Lower leg skin (tissue), 4 donors: ENCODE measurements at places on chromosomes 3 and 15. TPM values are rescaled to one million over a fixed set of nuclear protein-coding genes. Genes with fewer than 3 reads are reported as not detected.

GRCh38 chr3:105862217-105862616 is 6.6 kb downstream of the CBLB start:
- no peak for DNase-seq

DNA sequence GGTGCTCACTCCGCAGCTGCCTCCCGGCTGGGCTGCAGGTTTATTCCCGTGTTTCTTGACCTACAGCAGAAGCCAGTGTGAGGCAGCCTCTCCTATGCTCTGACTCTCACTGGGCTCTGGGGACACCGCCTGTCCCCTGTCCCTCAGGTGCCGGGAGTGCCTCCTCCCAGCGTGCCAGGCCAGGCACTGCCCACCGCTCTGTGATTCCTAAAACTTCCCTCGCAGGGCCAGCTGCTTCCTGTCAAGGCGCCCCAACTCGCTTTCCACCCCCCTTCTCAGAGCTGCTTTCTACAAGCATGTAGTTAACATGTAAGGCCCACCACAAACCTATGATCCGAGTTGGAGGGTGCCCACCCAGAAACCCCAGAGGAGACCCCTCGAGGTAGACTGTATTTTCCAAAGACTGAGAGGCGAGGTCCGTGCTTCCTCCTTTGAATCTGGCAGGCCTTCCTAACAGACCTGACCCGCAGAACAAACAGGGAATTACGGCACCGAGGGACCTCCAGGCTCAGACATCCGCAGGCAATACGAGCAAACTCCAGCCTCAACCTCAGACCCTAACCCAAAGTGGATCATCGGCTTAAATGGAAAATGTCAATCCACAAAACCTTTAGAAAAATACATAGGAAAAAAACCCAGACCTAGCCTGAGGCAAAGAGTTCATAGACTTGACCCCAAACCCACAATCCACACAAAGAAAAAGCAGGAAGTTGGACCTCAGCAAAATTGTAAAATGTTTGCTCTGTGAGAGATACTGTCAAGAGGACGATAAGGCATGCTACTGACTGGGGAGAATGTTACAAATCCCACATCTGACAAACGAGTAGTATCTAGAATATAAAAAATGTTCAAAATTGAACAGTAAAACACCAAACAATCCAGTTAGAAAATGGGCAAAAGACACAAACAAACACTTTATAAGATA is 121.3 kb upstream of the IQSEC1 start:
- DNase-seq = no peak

DNA sequence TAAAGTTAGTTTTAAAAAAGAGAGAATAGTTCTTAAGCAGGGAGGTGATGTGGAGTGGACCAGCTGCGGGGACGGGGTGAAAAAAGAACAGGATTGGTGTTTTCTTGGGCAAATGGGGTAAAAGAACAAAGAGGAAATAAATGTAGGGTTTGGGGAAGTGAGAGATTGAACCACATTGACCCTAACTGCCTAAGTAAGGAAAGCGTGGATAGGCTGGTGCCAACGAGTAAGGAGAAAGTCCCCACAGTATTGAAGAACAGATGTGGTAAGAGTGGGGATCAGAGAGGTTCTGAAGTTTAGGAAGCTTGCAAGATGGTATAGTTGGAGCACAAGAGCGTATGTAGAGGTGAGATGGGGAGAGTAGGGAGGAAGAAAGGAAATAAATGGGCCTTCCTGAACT is 17.0 kb downstream of the IREB2 start:
- DNase-seq = no peak

- no peak for DNase-seq
Observed at GRCh38 chr15:58401991-58402649, 29.7 kb upstream of the LIPC start.

DNA sequence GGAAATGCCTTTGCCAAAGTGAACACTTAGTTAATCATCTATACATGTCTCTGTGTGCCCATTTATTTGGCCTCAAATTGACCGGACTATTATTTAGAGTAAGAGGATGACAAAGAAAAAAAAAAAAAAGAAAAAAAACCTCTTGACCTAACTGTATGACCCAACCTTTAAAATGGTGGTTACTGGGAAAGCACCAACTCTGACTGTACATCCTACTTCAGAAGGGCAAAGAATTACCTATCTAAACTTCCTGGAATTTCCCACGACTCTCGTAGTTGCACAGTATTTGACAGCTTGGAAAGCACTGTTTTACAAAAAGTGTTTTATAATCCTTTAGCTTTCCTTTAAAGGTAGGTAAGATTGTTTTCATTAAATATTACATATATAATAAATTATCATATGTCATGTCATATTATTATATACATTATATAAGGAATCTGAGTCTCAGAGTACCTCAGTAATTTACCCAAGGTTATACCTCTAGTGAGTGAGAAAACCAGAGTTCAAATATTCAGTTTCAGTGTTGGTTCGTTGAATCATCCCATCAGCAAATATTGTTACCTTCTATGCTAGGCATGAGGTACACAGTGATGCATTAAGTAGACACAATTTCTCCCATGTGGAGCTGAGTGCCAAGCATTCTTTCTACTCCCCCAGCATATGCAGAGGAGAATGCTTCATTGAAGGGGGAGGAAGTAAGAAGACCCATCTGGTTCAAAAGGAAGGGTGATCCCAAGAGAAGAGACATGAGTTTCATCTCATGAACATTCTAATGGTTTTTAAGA is 5.0 kb downstream of the BCL2A1 start:
- DNase-seq = no peak

DNA sequence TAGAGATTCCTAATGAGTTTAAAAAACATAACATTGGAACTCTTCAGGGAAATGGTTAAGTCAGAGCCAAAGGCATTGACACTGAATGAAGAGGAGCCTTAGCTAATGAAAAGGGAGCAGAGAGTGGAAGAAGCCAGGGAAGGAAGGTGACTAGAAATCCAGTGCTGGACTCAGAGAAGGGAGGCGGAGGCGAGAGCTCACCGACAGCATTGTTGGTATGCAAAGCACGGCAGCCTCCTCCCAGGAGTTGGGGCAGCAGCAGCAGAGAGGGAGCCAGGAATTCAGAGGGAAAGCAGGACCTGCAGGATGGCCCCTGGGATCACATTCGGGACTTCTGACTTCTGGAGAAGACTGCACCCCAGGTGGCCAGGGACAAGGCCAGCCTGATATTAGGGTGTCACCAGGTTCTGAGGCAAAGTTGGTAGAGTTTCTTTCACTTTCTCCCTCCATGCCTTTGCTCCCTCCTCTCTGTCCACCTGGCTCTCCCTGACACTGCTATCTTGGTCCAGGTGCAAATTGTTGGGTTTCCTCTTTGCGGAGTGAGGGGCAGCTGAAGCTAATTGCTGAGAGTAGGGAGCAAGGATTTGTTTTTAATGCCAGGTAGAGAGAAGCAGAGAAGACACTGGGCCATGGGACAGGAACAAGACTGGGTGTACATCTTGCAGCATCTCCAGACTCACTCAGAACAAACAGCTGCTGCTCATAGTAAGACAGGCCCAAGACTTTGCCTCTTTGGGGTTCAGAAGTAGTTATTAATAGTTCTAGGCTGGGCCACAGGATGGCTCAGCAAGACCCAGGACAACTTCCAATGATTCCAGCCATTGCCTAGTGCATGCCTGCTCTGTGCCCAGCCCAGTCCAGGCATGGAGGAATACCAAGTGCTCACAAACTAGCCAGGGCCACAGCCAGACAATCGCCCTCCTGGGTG is 157.9 kb downstream of the TLE3 start:
- no peak for DNase-seq

DNA sequence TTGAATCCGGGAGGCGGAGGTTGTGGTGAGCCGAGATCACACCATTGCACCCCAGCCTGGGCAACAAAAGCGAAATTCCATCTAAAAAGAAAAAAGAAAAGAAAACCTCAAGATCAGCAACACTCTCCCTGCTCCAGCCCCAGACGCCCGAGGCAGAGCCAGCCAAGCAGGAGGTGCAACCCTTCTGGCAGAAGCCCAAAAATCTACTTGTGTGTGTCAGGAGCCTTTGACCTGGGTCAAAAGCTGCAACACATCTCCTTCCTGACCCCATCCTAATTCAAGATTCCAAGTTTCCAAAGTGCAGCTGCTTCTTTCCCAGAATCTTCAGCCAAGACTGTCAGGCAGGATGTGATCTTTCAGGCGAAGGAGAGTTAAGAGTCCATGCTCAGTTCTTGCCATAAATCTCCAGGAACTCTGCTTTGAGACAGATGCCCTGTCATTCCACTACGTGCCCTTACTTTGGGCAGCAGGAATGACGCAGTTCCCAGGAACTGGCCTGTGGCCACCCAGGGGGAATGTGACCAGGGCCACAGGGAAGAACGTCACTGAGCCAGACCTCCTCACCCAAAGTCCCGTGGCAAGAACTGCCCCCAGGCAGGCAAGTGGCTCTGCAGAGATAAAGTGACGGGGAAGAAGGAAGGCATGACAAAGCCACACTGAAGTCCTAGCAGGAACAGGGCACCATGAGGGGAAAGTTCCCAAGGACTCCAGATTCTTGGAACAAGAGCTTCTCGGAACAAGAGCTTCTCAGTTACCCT is 39.4 kb downstream of the SH3BP5 start:
- DNase-seq = no peak

DNA sequence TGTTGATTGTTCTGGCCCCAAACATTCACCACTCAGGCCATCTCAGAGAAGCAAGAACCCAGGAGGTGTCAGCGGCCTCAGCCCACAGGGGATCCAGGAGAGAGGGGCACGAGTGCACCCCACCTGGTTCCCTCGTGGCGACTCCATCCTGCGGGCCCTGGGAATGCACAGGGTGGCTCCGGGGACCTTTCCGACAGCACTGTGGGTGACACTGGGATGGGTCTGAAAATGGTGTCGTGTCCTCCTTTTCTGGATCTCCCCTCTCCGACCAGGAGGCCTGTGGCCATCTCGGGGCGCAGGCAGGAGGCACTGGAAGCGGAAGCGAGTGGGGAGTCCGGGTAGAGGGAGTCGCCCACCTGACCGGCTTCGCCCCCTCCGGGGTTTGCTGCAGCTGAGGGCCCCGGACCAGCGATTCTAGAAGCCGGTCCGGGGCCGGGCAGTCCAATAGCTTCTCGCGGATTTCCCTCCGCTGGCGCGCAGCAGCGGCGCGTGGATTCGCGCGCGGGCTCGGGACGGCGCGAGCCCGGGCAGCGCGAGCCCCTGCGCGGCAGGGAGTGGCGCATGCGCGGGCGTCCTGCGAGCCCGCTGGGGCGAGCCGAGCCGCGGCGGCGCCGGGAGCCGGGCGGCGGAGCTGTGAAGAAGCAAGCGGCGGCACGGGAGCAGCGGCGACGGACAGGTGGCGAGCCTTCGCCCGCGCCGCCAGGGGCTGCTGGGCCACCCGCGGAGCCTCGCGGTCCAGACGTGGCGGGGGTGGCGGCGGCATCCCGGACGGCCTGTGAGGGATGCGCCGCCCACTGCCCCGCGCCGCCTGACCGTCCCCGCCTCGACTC is at the start of gene DOCK3:
Gene DOCK3, plus strand, starts transcription at position 579 of the 830 bp plus-strand sequence. CDS start 337 bp downstream, outside the sequence.
- no peak for DNase-seq

Gene TRH
- not detected for total RNA-seq

Gene ZMYND10
- total RNA-seq = 0.42 TPM

DNA sequence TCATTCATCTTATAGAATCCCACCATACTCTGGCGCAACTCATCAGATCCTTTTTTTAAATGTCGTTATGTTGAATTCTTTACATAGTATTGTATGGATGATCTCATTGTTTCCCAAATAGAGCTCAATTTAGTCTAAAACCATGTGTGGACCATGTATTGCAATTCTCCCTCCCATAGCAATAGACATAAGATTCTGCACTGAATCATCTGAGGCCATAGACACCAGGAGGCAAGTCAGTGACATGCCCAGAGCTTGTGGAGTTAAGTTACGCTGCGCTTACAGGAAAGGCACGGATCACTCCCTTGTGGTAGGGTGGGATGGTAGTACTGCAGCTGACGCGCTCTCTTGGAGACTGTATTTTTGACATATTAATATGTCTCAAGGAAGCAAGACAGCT is 211.0 kb downstream of the GABRB3 start:
- no peak for DNase-seq

GRCh38 chr15:81194723-81195122 is 2.0 kb upstream of the IL16 start:
- DNase-seq = peak; percentile 11
